ENCODE measurements at places on chromosomes 7 and 10.

DNA sequence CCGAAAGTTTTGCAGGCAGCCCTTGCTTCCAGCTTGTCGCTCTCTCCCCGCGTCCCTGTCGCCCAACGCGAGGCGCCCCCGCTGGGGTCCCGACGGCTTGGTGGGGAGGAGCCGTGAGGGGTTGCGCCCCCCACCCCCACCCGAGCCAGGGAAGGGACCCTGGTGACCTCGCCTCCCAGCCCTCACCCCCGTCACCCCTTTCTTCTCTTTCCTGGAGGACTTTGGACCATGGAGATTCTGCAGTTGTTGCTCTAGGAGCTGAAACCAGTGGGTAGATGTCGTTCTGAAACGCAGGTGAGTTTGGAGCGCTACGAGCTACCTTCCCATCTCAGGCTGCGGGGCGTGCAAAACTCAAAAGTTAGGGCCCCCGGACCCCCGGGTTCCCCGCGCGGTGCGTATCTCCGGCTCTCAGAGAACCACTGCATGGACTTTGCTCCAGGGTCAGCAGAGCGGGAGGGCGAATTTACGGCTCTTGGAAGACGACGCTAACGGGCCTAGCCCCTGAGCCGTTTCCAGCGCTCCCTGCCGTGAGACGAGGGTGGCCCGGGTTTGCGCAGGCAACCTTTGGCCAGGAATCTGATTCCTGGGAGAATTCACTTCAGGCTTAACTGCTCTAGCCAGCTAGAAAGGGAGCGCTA is 684 bp upstream of the ATXN7L1 start:
- DNase-seq = no peak

DNA sequence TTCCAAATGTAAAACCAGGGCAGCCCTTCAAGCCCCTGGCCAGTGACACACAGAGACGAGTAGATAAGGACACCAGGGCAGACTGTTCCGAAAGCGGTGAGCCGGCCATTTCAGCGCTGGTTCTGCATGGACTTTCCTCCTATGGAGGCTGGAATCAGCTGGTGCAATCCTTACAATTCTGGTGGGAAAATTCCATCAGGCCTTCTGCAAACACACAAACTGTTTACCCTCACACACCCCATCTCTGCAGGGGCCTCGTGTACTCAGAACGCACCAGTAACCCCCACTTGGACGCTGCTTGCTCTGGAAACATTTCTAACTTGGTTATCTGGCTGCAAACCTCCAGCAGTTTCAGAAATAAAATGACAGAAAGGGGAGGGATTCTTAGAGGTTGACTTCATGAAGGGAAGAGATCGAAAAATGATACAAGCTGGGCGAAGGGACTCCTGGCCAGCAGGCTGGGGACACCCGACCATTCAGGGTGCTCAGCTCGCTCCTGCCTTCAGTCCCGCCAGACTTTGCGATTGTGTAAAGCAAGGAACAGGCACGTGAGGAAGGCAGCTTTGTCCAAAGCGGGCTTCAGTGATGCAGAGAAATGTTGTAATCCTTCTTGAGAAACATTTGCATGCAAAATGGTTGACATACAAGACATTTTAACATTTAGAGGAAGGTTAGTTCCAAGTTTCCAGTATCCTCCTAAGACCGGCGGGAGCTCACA is 19.7 kb upstream of the SHH start:
- DNase-seq = no peak

- no peak for DNase-seq
Measured at GRCh38 chr7:52249741-52250140, 785.7 kb upstream of the POM121L12 start.

DNA sequence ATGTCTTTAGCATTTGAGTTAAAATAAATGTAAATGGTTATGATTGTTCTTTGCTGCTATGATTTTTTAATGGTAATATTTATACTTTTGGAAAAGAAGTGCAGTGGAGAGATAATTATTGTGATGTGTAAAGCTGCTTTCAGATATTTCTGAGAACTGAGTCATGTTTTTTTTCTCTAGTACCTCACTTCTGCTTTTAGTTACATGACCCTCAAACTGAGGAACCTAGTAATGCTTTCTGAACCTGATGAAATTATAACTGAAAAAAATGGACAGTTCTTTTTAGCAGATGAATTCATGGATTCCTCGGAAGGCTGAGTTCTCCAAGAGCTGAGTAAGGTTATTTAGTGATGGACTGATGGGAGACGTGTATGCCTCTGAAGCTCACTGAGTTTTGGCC is 167.8 kb downstream of the CDCA7L start:
- no peak for DNase-seq

DNA sequence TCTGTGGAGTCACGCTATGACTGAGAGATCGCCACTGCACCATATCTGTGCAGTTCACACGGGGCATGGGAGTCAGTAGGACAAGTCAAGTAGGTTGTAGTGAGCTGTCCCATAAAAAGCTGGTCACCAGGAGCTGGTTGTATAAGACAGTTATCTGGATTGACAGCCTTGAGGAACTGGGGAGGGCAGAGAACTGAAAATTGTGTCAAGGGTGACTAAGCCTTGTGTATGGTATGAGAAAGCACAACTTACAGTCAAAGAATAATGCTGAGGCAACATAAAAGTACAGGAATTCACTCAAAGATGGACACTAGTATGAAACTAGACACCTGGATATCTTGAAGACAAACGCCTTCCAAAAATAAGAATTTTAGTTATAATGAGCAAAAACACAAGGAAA is 564.9 kb downstream of the POM121L12 start:
- DNase-seq = no peak

Measured in omental fat pad (tissue), 4 donors.